T-helper 17 cell (primary cell): ENCODE measurements at places on chromosomes 4 and X. TPM values are rescaled to one million over a fixed set of nuclear protein-coding genes. Genes with fewer than 3 reads are reported as not detected.
A peak's percentile ranks its signal among the peaks of the same experiment; 100 is the strongest.

The FDCSP gene
- not detected for total RNA-seq

The TEX28 gene
- not detected for total RNA-seq

The TENM3 gene
- total RNA-seq: not detected

DNA sequence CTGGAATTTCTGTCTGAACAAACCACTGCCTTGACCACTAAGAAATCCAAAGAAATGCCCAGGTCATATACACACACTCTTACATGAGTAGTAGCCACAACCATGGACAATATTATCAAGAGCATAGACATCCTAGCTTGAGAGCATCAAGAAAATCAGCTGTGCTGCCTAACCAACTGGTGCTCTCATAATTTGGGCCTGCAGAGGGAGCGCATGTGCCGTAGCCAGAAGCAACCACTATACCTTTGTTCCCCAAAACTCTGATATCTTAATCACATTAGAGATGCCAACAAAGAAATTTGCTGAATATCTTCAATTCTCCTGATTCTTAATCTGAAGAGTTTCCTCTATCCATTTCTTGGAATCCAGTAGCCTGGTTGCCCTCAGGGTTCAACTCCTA lies 163.6 kb downstream of the ZNF674 start:
- no peaks in the 10 kb centered on the region for H3K36me3 ChIP-seq
- no peak overlapping the region for H3K27ac ChIP-seq
- H3K4me3 ChIP-seq: no peak overlapping the region
- peaks cover 4% of the 10 kb centered on the region for H3K27me3 ChIP-seq

- H3K27ac ChIP-seq: no peak overlapping the region
- H3K36me3 ChIP-seq: no peaks in the 10 kb centered on the region
- DNase-seq: no peak
- no peaks in the 10 kb centered on the region for H3K4me1 ChIP-seq
Measured at GRCh38 chrX:13855689-13856450, 39.0 kb upstream of the GPM6B start.

DNA sequence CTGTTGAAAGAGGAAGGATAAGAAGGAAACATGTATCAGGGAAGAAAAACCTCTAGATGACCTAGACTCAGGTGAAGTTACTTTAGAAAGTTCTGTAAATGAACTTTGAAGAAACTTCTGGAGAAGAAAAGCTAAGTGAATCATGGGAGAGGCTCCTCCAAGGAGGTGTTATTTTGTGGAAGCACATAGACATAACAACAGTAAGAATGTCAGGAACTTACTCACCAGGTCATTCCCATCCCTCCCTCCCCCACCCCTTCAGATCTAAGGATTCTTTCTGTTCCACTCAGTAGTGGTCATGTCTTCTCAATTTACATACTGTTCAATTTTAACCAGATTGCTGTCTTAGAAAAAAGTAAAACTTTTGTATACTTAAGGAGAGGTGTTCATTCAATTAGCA lies 310.5 kb upstream of the DDX53 start:
- DNase-seq: no peak
- H3K36me3 ChIP-seq: no peaks in the 10 kb centered on the region
- no peak overlapping the region for H3K4me3 ChIP-seq
- no peak overlapping the region for H3K27ac ChIP-seq

DNA sequence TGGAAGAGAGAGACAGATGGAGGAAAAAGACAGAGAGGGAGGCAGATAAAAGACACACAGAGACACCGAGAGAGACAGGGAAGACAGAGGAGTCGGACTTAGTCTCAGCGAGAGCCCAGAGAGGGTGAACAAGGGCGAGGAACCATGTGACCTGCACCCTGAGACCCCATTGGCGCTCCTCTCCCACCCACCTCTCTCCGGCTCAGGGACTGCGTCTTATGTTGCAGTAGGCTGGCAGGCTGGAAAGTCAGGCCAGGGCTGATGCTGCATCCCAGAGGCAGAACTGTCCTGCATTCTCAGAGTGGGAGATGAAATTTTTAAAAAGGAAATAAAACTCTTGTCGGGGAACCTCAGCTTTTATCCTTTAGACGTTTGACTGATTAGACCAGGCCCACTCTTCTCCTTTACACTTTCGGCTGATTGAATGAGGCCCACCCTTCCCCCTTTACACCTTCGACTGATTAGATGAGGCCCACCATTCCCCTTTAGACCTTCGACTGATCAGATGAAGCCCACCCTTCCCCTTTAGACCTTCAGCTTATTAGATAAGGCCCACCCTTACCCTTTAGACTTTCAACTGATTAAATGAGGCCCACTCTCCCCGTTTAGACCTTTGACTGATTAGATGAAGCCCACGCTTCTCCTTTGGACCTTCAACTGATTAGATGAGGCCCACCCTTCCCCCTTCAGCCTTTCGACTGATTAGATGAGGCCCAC lies 29.5 kb upstream of the IL3RA start:
- H3K4me3 ChIP-seq: no peak overlapping the region
- H3K27me3 ChIP-seq: no peaks in the 10 kb centered on the region
- peaks cover 2% of the 10 kb centered on the region for H3K36me3 ChIP-seq
- H3K27ac ChIP-seq: no peak overlapping the region
- no peaks in the 10 kb centered on the region for H3K4me1 ChIP-seq

DNA sequence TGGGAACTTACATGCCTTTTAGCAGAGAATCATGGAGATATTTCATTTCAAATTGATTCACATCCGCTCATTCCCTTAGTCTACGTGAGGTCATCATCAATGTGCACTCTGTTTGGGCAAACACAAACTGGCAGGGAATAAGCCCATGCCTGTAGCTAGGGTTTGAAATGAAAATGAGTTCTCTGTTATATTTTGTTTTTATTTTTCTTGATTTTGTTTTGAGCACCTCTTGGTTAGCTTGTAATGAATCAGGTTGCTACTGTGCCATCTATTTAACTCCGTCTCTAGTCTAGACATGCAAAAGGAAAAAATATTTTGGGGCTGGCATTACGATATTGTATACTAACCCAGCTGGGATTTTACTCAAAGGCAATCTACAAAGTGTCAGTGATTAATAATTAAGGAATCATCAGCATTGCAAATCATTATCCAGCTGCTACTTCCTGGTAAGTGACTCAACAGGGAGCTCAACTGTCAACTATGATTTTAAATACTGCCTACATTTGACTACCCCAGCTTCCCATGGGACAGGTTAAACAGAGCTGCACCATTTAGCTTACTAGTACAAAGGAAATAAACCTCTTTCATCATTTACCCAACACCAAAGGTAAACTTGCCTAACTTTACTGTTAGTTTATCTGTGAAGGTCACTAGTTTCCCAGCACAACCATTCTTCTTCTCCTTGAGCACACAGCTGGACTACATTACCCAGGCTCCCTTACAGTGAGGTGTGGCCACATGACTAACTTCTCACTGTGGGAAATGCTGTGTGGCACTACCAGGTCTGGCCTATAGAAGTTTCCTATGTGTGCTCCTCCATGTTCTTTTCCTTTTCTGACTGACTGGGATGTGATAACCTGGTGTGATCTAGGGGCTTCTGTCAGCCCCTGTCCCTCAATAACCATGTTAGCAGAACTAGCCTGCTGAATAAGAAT lies 21.2 kb upstream of the TRPC5OS start:
- H3K36me3 ChIP-seq: no peaks in the 10 kb centered on the region
- no peak overlapping the region for H3K27ac ChIP-seq
- no peaks in the 10 kb centered on the region for H3K27me3 ChIP-seq
- no peak for DNase-seq
- no peak overlapping the region for H3K4me3 ChIP-seq

- H3K36me3 ChIP-seq: no peaks in the 10 kb centered on the region
- no peak overlapping the region for H3K4me3 ChIP-seq
- peaks cover 5% of the 10 kb centered on the region for H3K27me3 ChIP-seq
- DNase-seq: no peak
- H3K27ac ChIP-seq: no peak overlapping the region
- no peaks in the 10 kb centered on the region for H3K4me1 ChIP-seq
Measured at GRCh38 chrX:40380655-40381488, 199.9 kb upstream of the ATP6AP2 start.

DNA sequence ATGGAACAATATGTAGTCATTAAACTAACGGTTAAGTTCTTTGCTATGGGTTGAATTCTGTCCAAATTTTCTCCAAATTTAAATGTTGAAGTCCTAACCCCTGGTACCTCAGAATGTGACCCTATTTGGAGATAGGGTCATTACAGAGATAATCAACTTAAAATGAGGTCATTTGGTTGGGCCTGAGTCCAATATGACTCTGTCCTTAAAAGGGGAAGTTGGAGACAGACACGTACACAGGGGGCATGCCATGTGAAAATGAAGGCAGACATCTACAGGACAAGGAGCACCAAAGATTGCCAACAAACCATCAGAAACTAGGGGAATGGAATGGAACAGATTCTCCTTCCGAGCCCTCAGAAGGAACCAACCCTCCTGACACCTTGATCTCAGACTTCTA lies 492.0 kb upstream of the FTHL17 start:
- no peaks in the 10 kb centered on the region for H3K27me3 ChIP-seq
- no peaks in the 10 kb centered on the region for H3K36me3 ChIP-seq

DNA sequence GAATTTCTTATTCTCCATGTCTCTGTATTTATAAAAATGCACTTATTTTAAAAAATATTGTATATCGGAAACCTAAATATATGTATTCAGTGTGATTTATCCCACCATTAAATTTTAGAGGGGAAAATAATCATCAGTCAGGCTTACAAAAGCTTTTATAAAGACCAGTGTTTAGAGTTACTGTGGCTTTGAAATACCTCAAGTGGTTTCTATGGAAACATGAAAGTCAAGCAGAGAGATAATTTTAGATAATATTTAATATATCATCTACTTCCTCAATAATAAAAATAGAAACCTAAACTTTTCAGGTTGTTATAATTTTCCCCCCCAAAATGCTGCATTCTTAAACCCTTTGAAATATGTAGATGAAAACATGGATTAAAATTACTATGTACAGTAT lies 332.9 kb upstream of the PITX2 start:
- H3K4me3 ChIP-seq: no peak overlapping the region
- H3K4me1 ChIP-seq: no peaks in the 10 kb centered on the region
- no peak for DNase-seq
- H3K27me3 ChIP-seq: no peaks in the 10 kb centered on the region

DNA sequence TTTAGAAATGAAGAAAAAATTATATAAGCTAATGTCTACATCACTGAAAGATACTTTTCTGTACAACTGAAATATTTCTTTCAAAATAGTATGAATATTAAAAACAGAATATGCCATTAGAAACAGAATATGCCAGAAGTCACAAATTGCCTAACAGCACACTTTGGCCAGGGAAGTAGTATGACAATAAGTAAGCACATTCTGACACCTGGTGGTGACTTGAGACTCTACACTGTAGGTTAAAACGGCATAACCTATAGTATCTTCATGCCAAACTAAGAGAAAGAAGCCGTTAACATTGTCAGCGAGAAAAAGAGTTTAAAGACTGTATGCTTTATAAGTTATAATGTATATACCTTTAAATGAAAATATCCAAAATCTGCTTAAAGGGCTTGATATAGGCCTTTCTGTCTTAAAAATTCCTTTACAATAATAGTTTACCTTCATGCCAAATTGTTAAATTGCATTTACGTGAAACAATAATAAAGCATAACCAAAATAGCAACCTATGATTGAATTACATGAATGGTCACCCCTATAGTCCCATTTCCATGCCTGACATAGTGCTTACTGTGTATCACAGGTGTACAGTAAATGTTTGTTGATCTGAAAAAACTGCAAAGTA lies 32.8 kb downstream of the FAM13A start:
- H3K4me3 ChIP-seq: no peak overlapping the region
- DNase-seq: no peak
- H3K36me3 ChIP-seq: peaks cover 5% of the 10 kb centered on the region

DNA sequence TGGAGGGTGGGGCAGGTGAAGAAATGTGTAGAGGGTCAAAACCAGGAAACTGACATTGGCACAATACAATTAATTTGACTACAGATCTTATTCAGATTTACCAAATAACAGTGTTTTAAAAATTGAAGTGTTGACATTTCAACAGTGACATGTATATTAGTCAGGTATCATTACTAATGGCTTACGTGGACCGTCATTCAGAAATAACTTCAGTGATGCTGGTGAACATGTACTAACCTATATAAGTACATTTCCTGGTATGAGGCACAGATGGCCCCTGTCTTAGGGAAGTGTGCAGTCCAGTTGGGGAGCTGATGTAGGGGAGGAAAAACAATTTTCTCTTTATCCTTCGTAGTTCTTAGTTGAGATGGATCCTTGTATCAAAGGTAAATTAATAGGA lies 22.3 kb upstream of the MAOA start:
- H3K27me3 ChIP-seq: peaks cover 10% of the 10 kb centered on the region
- H3K36me3 ChIP-seq: no peaks in the 10 kb centered on the region
- no peak overlapping the region for H3K4me3 ChIP-seq
- H3K4me1 ChIP-seq: no peaks in the 10 kb centered on the region

GRCh38 chr4:135354876-135355275 lies 1153.3 kb upstream of the PABPC4L start:
- no peak overlapping the region for H3K27ac ChIP-seq
- no peak overlapping the region for H3K4me3 ChIP-seq
- no peaks in the 10 kb centered on the region for H3K36me3 ChIP-seq
- H3K4me1 ChIP-seq: no peaks in the 10 kb centered on the region
- no peaks in the 10 kb centered on the region for H3K27me3 ChIP-seq

- H3K4me1 ChIP-seq: no peaks in the 10 kb centered on the region
- no peaks in the 10 kb centered on the region for H3K27me3 ChIP-seq
- no peak overlapping the region for H3K27ac ChIP-seq
- no peaks in the 10 kb centered on the region for H3K36me3 ChIP-seq
Measured at GRCh38 chr4:63620271-63620670, 789.0 kb downstream of the TECRL start.

DNA sequence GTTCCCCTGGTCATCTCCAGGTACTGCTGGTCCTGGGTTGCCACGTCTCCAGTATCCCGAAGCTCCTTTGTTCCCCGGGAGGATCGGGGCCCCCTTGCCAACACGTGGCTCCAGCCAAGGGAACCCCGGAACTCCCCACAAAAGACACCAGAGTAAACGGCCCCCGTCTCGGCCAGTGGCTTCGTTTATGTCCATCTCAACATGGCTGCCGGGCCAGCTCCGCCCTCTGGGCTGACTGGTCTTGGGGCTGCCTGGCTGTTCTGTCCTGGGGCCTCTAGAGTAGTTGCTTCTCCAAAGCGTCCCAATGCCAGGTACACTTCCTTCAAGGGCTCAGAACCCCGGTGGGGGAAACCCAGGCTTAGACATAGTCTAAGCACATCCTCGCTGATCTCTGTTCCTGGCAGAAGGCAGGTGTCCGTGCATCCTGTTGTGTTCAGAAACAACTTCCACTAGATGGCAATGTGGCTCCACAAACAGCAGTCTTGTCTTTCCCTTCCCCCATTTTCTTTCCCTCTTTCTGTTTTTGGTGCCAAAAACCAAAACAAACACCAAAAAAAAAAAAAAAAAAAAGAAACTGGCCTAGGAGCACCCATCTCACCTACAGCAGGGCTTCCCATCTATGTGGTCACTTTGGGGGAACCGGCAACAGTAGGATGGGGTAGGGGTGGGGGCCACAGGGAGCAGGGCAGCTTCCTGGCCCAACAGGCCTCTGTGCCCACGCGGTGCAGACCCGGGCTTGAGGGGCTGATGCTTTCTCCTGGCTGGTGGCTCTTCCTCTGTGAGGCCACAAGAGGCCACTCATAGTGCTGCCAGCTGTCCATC lies 35.3 kb downstream of the NBDY start:
- H3K4me3 ChIP-seq: peak overlapping the region; percentile 87
- H3K4me1 ChIP-seq: peaks cover 45% of the 10 kb centered on the region
- H3K27me3 ChIP-seq: no peaks in the 10 kb centered on the region
- DNase-seq: peak; percentile 29
- peak overlapping the region; percentile 99 for H3K27ac ChIP-seq
- no peaks in the 10 kb centered on the region for H3K36me3 ChIP-seq

- H3K27ac ChIP-seq: peak within 1 kb of the TSS; percentile 59
- H3K36me3 ChIP-seq: no peaks in the 10 kb centered on the region
Measured at GRCh38 chrX:1336331-1336943, at the start of gene IL3RA. Gene IL3RA (plus strand): TSS chrX:1336785. CDS start chrX:1341766, 4,981 bp downstream.

- peaks cover 2% of the 10 kb centered on the region for H3K36me3 ChIP-seq
- H3K27me3 ChIP-seq: peaks cover 67% of the 10 kb centered on the region
- H3K27ac ChIP-seq: no peak overlapping the region
- peaks cover 18% of the 10 kb centered on the region for H3K4me1 ChIP-seq
Measured at GRCh38 chr4:95547715-95548471, 880 bp downstream of the UNC5C start.
